T-helper 2 cell (primary cell): ENCODE measurements at places on chromosomes 6 and 20.

- DNase-seq = no peak
Observed at GRCh38 chr20:19404826-19405225, 192.4 kb downstream of the SLC24A3 start.

GRCh38 chr6:26183237-26183580 lies 96.0 kb downstream of the HFE start:
- no peak for DNase-seq

- no peak for DNase-seq
Observed at GRCh38 chr20:42775037-42775436, 414.7 kb downstream of the PTPRT start.

- no peak for DNase-seq
Observed at GRCh38 chr20:663315-664090, 10.5 kb upstream of the SRXN1 start.

GRCh38 chr6:164108869-164109769 lies 694.6 kb downstream of the QKI start:
- DNase-seq = no peak

- DNase-seq = no peak
Observed at GRCh38 chr6:115302731-115303130, 758.0 kb downstream of the FRK start.

DNA sequence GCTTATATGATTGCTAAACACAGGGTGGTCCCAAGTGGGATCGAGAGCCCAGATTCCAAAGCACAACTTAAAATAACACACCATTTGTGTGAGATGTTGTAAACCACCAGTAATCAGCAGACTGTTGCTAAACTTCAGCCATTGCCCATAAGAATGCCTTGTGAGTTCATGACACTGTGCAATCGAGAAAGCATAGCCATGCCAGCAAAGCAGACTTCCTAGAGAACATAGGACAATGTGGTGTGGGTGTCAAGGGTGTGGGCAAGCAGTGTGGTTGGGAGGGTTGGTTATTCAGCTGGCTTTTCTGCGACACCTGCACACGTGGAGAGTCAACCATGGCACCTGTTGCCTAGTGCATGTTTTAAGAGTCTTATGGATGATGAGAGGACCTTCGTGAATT lies 16.1 kb upstream of the CALHM6 start:
- no peak for DNase-seq

GRCh38 chr6:135084916-135085269 lies 30.3 kb upstream of the HBS1L start:
- DNase-seq = no peak

- DNase-seq = no peak
Observed at GRCh38 chr6:135250234-135250633, 69.1 kb downstream of the MYB start.

DNA sequence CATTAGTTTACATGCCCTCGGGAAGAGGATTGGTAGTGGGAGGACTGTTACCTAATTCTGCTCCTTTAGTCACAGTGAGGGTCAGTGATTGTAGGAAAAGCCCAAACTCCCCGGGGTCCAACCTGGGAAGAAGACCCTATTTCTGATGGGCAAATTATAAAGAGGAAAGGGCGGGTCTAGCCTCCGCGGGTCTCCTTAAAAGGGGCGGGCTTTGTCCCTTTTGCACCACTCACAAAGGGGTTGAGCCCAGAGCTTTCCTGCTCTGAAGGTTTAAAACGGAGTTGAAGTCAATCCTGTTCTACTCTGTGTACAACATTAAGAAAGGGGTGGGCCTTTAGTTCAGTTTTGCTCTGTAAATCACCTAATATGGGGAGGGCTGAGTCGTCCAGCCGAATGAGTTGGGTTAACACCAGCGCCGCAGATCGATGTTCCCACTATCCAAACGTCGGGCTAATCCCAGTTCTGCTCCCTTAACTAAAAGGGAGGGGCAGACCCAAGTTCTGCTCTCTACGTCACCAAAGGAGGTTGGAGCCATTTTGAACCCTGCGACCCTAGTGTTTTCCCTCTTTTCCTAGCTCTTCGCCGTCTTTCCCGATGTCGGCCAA lies 920 bp upstream of the RNF5 start:
- no peak for DNase-seq

DNA sequence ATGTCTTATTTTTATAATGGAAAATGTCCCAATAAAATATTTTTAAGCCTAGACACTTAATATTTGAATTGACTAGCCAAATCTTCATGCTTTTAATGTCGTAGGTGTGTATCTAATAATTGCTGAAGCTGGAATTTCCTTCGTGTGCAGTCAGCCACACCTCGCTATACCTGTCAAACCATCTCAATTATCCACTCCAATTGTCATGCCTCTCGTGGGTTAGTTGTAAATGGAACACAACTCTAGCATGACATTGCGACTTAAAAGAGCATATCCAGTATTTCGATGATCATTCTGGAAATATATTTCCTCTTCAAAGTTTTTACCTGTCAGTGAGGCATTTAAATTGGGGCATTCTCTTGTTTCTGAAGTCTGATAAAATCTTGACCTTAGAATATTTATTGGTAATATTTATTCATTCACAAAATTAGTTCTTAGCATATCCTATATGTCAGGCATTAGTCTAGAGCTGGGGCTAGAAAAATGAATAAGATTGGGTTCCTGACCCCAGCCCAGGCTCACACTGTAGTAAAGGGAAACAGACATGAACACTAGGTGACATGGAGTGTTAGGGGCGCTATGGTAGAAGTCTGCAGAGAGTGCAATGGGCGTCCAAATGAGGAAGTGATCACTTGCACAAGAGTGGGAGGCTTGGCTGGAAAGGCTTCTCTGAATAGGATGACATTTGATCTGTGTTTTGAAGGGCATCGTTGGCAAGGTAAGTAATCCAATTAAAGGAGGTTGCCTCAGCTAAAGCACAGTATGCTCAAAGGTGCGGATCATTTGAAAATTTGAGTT lies 11.0 kb upstream of the CFAP206 start:
- DNase-seq = no peak

DNA sequence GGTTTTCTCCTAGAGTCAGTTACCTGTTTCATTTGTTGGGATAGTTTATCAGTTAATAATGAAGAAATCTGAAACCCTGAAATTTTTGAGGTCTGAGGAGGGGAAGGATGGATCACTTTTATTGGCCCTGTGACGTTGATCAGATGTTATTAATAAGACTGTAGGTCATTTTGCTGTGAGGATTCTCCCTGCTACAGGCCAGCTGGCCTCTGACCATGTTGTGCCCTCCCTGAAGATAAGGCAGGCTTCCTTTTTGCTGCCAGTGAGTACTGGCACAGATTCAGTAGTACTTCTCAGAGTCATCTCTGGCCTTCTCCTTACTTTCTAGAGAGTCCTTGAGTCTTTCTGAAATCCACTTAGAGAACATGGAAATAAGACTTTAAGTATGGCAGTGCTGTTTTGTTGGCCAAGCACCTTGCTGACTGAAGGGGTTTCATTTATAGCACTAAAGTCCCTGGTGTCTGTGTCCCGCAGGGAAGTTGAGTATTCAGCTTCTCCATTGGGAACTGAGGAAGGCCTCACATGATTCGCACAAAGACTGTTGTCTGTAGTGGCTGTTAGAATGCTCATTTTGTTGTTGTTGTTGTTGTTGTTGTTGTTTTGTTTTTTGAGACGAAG lies 202.6 kb downstream of the DTNBP1 start:
- DNase-seq = no peak

DNA sequence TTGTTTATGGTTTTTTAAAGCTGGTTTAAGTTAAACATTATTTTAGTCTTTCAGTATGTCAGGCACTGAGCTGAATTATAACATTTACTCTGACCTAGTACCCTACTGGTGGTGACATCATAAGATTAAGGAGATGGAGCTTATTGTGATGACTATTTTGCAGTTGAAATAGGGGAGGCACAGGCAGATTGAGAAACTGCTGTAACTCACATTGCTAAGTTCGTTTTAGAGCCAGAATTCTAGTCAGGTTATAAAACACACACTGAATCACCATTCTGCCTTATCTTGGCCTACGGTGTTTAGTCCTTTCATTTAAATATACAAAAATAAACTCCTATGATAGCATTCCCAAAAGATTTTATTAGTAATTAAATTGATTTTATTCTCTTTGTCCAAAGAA lies 584.1 kb downstream of the TFAP2A start:
- no peak for DNase-seq

DNA sequence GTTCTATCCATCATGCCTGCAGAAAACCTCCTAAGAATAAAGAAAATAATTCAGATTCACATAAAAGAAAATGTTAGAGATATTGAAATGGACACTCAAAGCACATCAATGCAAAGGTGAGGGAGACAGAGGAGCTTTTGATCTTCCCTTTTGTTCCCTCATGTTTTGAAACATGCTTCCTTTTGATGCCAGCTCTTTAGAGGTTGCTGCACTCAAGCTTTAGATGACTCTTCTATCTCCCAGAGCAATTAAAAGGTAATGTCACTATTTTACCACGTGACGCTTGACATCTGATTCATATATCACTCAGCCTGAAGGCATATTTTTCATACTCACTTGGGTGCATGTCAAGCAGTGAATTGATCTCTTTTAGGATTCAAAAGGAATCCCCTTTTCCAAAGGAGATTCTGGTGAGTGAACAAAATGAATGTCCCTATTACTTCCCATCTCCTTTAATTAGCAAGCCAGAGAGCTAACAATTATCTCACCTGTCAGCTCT lies 1026.7 kb downstream of the KIF16B start:
- no peak for DNase-seq

DNA sequence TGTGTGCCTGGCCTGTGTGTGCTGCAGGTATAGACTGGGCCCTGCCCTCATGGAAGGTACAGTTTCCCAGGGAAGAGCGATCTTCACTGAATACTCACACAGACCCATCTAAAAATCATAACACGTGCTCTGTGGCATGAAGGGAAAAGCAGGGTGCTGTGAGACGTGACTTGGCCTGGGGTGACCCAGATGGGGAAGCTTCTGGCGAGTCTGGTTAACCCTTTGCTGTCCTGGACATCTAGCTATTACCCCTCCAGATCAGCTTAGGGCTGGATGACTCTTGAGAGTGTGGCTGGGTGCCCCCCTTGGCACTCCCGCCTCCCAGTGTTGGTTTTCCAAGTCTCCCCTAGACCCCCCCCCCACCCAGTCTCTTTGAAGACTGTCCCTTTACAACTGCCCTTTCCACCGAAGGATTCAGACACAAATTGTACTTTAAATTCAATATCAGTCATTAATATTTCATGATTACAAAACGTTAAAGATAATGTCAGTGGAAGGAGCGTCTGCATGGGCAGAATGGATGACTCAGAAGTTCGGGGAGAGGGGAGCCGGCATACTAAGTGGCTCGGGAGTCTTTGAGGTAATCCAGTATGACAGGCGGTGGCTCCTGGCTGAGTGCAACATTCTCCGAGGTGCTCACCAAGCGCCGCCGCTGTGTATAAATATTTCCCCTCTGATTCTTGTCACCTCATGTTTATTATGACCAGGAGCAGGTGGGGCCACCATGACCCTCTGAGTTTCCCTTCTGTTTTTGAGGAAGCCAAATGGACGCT lies 77.3 kb downstream of the CD40 start:
- no peak for DNase-seq

DNA sequence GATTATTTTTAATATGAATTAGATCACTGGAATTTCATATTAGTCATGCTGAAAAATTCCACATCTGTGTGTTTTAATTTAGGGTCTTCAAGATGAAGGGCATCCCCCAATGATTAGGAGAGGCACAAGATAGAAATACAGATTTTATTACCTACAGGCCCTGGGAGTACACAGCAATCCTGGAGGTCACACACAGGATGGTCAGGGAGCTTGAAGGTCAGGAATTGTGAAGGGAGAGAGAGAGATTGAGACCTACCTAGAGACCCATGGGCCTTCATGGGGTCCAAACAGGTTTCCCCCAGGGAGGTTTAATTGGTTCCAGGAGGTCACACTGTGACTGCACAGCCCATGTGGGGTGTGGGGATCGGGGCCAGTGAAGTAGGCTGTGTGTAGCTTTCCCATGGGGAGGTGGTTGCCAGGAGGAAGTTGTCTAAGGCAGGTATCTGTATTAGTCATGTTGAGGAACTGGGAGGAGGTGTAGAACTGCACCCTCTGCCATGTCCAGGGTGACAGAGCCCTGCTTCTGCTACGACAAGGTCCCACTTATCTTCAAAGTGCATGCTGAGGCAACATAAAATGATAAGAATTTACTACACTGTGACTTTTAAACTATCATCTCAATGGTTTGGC lies 18.3 kb downstream of the SNX9 start:
- no peak for DNase-seq

GRCh38 chr20:20972490-20972889 lies 133.7 kb downstream of the LINC00237 start:
- DNase-seq = no peak

- no peak for DNase-seq
Observed at GRCh38 chr20:4919047-4919704, 82.1 kb downstream of the SLC23A2 start.

- DNase-seq = no peak
Observed at GRCh38 chr6:137729866-137730629, 137.0 kb upstream of the TNFAIP3 start.

GRCh38 chr6:80206758-80207157 lies 100.3 kb downstream of the BCKDHB start:
- no peak for DNase-seq

- no peak for DNase-seq
Observed at GRCh38 chr6:35392111-35392702, 49.8 kb downstream of the PPARD start.

- DNase-seq = no peak
Observed at GRCh38 chr6:66533921-66534404, 826.9 kb upstream of the EYS start.

DNA sequence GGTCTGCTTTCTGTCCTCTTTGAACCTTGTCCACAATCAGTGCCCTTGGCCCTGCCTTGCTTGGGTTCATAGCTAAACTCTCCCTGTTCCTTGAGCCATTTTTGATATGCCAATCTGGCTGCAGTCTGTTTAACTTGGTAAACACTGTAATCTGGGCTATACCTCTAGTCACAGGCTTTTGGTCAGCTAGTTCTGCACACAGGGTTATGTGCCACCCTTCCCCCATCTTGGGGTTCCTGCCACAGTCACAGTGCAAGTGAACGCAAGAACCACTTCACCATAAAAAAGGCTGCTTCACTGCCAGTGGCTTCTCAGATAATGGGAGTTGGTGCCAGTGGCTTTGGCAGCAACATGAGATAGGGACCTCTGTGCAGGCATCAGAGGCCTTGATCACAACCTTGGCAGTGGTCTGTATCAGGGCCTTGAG lies 10.9 kb upstream of the ATRN start:
- DNase-seq = no peak

GRCh38 chr6:104633125-104633524 lies 226.6 kb downstream of the HACE1 start:
- no peak for DNase-seq
